ENCODE measurements at places on chromosomes 2 and 18.

GRCh38 chr2:235641956-235642355, 148.1 kb downstream of the AGAP1 start:
- DNase-seq: no peak

DNA sequence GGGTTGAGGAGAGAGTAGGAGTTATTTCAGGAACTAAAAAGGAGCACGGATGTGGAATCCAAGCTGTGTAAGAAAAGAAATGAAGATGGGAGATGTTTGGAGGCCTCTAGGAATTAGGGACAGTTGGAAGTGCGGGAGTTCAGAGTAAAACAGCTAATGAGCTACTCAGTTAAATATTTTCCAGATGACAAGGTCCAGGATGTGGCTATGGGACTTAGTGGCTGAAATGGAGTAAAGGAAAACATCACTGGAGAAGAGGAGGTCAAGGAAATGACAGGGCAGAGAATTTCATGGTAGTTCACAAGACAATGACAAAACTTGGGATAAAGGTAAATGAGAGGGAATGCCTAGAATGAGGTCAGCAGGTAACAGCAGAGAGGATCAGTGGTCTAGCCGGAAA, 13.0 kb downstream of the GPR155 start:
- DNase-seq: no peak

DNA sequence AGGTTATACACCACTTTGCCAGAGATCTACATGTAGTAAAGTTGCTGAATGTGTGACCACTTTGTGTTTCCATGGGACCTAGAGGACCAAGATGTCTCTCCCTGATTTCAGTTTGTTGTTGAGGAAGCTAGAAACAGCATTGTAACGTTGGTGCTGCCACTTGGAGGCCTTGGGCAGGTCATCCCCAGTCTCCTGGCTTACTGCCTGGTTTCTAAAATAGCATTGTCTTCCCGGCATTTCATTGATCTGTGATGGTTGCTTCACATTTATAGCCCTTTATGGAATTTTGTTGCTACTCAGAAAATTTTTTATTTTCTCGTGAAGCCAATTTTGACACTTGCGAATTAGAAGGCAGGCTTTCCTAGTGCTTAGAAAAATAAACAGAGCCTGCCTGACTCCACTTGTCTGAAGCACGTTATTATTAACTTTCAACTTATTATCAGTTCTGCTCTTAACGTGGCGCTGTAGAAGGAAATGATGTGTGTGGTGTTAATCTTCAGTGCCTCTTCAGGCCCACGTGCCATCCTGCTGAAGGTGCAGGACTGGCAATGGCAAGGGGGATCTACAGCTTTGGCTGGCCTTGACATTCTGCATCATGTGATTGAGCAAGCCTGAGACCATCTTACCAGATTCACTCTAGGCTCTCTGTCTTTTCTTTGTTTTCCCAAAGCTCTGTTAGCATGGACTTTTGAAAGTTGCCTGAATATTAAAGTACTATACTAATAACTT, 59.9 kb downstream of the INPP4A start:
- DNase-seq: no peak

DNA sequence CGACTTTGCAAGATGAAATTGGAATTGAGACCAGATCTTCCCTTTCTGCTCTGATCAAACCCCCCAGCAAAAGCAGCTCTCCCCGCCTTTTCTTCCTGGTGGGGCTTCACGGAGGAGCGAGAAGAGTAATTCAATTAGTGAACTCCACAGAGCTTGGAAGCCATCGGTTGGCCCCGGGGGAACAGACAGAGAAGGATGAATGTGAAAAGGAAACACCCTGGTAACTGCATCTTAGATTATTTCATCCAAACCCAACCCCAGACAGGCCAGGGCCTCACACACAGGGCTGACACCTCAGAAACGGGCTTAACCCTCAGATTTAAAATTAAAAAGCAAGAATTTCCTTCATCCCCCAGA, 18.3 kb downstream of the SMAD7 start:
- DNase-seq: no peak

GRCh38 chr18:31439807-31440325, 7.7 kb upstream of the DSG3 start:
- DNase-seq: no peak

- DNase-seq: no peak
Measured at GRCh38 chr2:15920696-15921095, 19.7 kb upstream of the MYCN start.

DNA sequence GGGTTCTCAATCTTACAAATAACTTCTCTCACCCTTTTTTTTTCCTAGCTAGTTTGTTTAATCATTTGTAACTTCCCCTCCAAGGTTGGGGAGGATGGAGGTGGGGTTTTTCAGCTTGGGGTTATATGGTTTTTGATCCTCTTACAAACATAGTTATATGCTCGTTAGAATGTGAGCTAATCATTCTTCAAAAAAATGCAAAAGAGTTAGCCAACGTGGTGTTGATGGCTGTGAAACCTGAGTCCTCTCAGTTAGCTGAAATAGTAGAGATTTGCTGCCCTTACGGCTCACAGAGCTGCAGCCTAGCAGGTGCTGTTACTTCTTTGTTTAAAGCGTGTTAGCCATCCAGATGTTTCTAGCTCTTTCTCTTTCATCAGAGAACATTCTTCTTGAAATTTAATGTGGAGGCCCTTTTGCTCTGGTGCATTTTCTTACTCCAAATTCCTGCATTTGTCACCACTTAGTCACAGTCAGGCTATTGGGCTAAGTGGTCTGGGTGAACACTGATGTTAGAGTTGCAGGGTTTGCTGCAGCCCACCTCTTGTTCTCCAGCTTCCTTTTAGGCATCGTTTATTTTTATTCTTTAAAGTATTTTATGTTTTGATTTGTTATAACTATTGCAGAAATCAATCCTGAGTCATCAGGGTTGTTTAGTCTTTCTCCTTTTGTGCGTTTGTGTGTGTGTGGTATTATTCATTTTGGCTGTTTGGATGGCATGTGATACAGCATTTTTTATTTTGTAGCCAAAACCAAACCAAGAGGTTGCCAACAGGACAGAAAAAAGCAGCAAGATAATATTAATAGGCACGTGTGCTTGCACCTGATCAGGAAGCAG, 41.1 kb downstream of the LIMS1 start:
- DNase-seq: no peak

- peak; percentile 36 for DNase-seq
Measured at GRCh38 chr18:74963820-74964446, 245.0 kb downstream of the PTGR3 start.

- DNase-seq: no peak
Measured at GRCh38 chr2:176093145-176093897, 800 bp downstream of the HOXD13 start.

DNA sequence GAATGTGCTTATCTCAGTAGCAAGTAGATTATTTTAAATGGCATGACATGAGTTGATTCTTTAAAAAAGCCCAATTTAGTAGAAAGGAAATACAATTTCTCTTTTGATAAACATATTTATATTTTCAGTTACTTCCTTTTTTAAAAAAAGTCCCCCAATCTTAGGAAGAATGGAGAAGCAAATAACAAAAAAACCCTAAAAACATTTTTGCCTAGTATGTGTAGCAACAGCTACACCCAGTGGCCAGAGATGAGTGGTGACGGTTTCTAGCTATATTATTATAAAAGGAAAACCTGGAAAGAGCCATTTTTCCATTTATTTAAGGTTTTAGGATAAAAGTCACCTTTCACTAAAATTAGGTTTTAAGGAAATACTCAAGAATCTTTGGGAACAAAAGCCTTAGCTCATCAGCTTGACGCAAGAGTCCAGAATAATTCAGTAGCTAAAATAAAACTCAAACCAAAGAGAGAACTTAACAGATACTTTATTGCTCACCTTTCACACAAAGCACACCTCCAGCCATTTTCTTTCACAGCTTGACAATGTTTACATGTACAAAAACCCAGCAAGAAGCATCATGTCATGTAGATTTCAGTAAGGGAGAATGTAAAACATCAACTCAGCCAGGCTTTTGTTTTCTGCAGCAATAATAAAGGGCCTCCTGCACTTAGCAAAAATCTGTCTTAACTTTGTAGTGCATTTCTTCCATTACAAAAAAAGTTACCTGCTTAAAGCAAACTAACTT, 15.7 kb downstream of the FAM98A start:
- DNase-seq: peak; percentile 56

GRCh38 chr2:15889442-15890123, 50.8 kb upstream of the MYCN start:
- DNase-seq: no peak

DNA sequence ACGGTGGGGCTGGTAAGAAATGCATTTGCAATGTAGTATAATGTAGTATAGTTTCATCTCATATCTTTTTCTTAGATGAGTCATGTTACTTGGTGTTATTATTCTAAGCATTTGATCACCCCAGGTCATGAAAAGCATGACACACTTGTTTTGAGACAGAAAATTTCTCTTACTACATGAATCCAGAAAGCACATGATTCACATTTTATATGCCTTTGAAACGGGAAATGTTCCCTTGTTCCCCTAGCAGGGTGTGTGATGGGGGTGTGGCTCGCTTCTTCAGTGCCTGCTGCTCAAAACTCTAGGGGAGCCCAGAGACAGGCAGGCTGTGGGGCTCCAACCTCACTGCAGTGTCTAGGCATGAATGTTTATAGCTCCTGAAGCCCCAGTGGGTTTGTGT, 116.0 kb upstream of the RAB27B start:
- peak; percentile 6 for DNase-seq

DNA sequence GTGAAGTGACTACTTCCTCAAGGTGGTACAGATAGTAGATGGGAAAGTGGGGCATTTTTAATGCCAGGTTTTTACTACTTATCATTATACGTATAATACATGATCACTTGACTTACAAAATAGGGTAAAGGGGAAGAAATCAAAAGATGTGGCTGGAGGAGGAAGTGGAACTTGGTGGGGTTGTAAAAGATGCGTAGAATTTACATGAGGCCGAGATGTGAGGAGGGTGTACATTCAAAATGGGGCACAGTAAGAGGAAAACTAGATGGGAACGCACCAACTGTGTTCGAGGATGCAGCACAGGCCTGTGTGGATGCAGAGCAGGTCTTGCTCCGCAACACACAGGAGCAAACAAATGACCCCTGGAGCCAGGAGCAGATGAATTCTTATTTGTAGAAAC, 403.3 kb downstream of the TXNL1 start:
- DNase-seq: no peak

DNA sequence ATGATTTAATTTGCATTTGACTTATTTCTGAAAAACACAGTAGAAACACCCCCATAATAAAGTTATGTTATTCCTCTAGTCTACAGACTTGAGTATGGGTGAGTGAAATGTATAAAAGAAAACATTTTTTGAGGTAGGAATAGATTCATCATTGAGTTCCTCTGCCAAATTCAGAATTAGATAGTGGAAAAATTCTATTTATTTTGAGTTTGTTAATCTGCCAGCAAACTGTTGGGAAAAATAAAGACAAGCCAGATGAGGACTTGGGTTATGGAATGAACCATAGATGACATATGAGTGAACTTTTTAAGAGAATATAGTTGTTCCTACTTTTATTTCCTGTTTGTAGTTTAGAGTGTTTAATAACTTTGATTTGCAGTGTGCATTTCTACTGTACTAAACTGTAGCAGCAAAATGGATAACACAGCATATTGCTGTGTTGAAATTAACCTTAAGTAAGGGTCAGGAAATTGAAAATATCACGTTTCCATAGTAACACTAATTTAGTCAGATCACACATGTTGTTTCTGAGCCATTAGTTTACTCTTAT, 35.6 kb upstream of the PNPT1 start:
- DNase-seq: no peak

DNA sequence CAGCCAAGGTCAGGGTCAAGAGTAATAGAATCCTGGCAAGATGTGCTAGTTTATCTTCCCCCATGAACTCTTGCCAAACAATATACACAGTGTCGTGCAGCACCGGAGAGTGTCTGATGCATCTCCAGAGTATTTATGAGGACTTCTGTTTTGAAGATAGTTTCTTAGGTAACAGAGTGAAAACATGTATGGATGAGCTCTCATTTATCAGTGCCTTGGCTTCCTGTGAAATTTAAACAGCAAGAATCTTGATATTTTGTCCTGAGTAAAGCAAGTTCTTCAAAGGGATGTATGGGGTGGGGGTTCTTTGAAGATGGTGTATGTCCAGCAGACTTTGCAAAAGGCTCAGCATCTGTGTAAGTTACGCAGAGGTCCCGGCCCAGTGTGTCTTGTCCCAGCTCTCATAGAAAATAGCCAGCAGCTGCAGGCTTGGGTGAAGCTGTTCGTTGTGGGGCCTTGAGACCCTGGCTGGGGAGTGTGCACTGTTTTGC, 361.0 kb upstream of the NT5C1B start:
- DNase-seq: no peak

- DNase-seq: no peak
Measured at GRCh38 chr2:211568439-211568838, 970.2 kb downstream of the ERBB4 start.

- DNase-seq: peak; percentile 73
Measured at GRCh38 chr2:105789745-105790460, 45.2 kb downstream of the NCK2 start.

- DNase-seq: no peak
Measured at GRCh38 chr2:65199166-65199565, 28.5 kb upstream of the ACTR2 start.

DNA sequence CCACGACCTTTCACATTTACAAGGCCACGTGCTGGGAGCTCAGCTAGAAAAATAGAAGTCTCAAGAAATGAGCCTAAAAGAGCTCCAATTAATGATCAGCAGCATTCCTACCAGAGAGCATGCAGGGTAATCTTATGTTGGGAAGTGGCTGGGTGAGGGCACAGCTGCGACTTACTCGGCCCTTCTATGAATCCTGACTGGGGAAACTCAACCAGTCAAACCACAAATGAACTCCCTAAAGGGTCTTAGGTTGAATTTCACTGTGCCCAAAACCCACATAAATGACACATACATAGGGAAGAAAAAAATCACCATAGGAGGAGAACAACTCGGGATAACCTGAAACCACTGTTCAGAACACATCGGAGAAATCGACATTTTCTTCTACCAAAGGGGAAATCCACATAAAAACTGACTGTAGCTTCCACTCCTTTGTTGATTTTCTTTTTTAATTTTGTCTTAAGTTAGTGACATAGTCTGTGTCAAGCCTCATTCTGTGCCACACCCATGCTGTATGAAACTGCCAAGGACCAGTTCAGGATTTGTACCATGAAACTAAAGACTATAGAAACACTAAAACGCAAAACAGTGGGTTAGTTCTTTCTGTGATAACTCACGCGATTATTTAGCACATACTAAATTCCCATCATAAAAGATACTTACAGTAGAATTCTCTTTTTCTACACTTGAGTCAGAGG, 54.7 kb downstream of the UXS1 start:
- no peak for DNase-seq

DNA sequence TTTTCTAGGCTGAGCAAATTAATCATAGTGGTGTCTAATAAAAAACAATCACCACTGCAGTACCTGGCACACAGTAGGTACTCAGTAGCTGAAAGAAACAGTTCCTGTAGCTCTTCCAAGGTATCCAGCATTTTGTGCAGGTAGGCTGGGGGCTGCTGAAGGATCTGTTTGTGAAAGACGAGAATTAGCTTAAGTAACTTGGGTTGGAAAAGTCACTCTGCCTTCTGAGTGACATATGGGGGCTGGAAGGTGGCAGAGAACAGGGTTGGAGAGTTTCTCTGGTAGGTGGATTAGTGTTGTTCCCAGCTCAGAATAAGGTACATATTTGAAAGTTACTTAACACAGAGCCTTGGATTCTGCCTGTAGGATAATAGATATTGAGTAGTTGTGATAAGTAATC, 72.8 kb downstream of the FMNL2 start:
- no peak for DNase-seq

- no peak for DNase-seq
Measured at GRCh38 chr2:98084151-98084868, 2.7 kb upstream of the VWA3B start.

GRCh38 chr18:50729986-50730385, 89.8 kb downstream of the MRO start:
- no peak for DNase-seq

GRCh38 chr18:37871561-37871960, 306.0 kb upstream of the CELF4 start:
- no peak for DNase-seq
